ENCODE measurements at places on chromosomes 13 and 19. TPM values are rescaled to one million over a fixed set of nuclear protein-coding genes. Genes with fewer than 3 reads are reported as not detected.

Gene LPAR2
- total RNA-seq, result 2.3 TPM

Gene FCAR
- total RNA-seq, result not detected

Gene STOML3
- not detected for total RNA-seq

Gene ALOX5AP
- not detected for total RNA-seq

Gene ZNF667
- total RNA-seq, result 0.71 TPM

Gene PLIN4
- 1.2 TPM for total RNA-seq

Gene RGL3
- not detected for total RNA-seq

Gene TMIGD2
- total RNA-seq, result not detected

Gene OR7G2
- not detected for total RNA-seq

Gene SHANK1
- 10.6 TPM for total RNA-seq

Gene ALKBH7
- 46.3 TPM for total RNA-seq

Gene ZNF534
- total RNA-seq, result not detected

Gene SPACA4
- not detected for total RNA-seq

Gene TSHZ3
- 9.5 TPM for total RNA-seq

Gene KLK15
- not detected for total RNA-seq
